ENCODE measurements at places on chromosomes 4 and X.

- DNase-seq, result no peak
Observed at GRCh38 chr4:103853627-103854026, 133.8 kb upstream of the TACR3 start.

DNA sequence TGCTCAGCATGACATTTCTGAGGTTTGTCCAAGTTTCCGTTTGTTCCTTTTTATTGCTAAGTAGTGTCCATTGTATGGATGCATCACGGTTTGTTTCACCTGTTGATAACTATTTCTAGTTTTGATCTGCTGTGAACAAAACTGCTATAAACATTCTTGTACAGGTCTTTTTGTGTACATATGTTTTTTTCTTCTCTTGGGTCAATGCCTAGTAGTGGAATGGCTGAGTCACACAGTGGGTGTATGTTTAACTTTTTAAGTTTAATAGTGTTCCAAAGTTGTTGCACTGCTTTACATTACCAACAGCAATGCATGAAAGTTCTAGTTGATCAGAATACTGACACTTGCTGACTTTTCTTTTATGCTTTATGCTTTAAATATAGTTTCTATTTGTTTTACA, 76.7 kb downstream of the MAOB start:
- no peak for DNase-seq

GRCh38 chr4:121041307-121042090, 30.8 kb downstream of the NDNF start:
- DNase-seq, result no peak

- no peak for DNase-seq
Observed at GRCh38 chr4:1592068-1592708, 91.9 kb downstream of the FAM53A start.

DNA sequence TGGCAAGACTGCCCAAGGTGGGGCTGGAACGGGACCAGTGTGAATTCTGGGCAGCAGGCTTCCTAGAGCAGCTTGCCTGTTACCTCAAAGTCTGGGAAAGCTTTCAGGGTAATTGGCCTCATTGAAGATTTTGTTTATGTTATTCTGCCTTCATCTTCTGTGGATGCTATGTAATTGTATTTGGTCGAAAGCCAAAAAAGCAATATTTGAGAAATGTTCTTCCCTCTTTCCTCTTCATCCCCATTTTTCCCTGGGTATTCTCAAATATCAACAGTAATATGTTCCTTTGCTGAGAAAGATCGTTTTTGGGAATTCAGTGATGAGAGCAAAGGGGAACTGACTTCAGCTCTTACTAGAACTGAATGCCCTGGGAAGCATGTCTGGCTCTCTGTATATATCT, 12.9 kb downstream of the TMEM131L start:
- no peak for DNase-seq

DNA sequence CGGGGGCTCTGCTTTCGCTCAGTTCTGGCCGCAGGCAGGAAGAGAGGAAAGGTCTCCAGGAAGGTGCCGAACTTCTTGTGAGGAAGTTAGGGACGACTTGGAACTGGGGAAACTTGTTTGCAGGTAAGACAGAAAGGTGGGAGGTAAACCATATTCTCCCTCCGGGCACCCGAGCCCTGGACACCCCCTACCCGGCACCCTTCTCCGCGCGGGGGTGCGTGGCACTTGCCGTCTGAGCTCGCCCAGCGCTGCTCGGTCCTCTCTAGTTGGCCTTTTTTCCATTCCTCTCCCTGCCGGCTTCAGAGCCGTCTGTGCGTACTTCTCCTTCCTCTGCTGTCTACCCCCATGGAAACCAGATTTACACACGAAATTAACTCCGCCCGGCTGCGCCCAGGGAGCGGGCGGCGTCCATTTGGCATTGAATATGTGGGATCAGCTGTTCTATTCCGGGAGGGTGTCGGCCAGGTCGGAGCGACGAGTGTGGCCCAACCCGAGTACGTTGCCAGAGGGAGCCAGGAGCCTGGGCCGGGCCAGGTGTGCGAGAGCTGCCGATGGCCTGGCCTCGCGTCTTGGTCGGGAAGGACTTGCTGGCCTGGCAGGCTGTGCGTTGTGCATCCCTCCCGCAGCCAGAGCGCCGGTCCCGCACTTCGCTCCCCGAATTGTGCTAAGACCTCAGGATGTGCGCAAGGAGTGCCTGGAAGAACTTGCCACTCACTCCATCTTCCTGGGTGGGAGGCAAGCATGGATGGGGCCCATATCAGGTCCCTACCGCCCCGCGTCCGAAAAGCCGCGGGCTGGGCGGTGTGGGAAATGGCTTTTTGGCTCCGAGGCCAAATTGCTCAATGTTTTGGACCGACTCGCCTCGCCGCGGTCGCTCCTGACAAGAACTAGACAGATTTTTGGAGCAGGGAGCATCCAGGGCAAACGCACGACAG, 1.7 kb downstream of the PDGFRA start:
- no peak for DNase-seq

DNA sequence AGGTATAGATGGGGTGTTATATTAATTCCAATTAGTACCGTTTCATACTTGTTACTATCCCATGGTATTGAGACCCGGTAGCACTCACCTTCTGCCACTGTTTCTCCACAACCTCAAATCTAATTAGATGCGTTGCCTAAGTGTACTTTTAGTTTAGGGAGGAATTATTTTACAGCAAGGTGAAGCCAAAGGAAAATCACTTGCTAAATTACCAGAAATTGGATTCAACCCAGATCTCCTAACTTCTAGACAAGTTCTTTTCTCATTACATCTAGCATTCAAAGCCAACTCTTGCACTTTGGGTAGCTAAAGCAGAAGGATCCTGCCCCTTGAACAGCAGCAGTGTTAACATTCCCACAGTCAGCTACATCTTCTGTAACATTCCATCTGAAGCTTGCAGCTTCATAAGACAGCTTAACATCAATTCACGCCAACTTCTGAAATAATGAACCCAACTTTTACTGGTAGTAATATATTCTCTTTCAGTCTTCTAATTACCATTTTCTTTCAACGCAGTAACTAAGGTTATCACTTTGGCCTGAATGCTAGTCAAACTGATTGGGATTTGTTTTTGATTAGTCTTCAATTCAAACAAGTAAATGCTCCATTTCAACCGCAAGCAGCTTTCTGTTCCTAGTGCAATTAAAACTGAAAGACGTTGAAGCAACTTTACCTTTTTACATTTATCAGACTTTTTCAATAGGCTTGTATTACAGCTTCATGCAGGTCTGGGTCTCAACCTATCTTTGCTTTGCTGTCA, 934 bp upstream of the SEC31A start:
- no peak for DNase-seq

GRCh38 chrX:49919617-49920016, 2.8 kb upstream of the CLCN5 start:
- peak; percentile 12 for DNase-seq
